T-helper 2 cell treated with Interferon-gamma antibody and Interleukin-4, amounts not matched to agents 5 μg/mL and 100 μg/mL, for 36 hours (primary cell): ENCODE measurements at places on chromosomes 16 and 17.

DNA sequence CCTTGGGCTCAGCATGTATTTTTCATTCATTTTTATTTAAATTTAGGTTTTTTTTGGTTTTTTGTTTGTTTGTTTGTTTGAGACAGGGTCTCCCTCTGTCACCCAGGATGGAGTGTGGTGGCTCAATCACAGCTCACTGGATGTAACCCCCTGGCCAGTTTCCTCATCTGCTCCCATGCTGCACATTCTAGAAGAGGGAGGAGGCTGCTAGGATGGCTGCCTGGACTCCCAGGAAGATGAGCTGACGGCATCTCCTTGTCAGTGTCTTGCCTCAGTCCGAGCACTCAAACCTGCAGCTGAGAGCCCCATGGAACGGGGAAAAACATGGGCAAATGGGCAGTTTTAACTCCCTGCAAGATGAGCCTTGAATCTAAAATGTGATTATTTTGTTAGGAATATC is 7.5 kb downstream of the MEAK7 start:
- no peaks in the 10 kb centered on the region for H3K27me3 ChIP-seq
- H3K36me3 ChIP-seq, result peaks cover 66% of the 10 kb centered on the region
- DNase-seq, result no peak
- H3K27ac ChIP-seq, result no peak overlapping the region
- peaks cover 2% of the 10 kb centered on the region for H3K4me1 ChIP-seq
- no peak overlapping the region for H3K4me3 ChIP-seq

DNA sequence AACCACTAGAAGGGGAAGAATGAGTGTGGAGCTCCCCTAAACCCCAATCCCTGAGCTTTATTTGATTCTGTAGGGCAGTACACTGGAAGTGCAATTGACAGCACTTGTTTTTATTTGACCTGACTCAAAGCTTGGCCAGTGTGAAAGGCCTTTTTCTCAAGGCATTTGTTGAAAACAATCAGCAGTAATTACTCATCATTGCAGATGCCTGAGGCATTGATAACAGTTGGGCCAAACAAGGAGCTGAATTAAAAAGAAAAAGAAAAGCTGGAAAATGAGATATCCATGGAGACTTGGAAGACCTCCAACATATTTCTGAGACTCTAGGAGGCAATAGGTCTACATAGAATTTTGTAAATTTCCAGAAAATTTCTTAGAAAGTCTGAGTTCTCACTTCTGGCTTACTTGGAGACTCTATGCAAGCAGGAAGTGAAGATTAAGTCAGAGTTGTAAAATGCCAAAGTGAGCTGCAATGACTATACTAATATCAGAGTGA is 200.8 kb upstream of the KCNJ16 start:
- H3K27me3 ChIP-seq, result no peaks in the 10 kb centered on the region
- no peak overlapping the region for H3K4me3 ChIP-seq
- no peak for DNase-seq

DNA sequence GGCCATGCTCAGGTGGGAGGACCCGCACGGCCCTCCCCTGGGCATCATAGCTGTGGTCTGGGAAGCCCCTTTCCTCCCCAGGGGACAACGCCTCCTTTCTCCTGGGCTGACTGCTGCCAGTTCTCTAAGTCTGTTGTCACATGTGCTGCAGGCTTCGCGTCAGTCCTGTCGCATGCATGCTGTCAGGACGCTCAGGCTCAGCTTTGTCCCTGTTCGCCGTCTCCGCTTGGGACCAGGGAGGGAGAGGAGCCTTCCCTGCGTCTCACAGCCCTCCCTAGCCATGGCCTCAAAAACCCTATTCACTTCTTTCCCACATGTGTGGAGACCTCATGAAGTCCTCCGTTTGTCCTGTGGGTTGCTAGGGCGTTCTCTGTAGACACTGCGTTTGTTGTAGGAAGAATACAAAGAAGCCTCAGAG is 21.4 kb downstream of the LDHD start:
- no peaks in the 10 kb centered on the region for H3K27me3 ChIP-seq
- no peak for DNase-seq
- H3K27ac ChIP-seq, result no peak overlapping the region
- H3K4me1 ChIP-seq, result peaks cover 32% of the 10 kb centered on the region

GRCh38 chr16:56190677-56191155 is 573 bp upstream of the GNAO1 start:
- H3K4me3 ChIP-seq, result peak overlapping the region; percentile 53
- no peaks in the 10 kb centered on the region for H3K36me3 ChIP-seq
- no peak for DNase-seq
- peaks cover 81% of the 10 kb centered on the region for H3K27me3 ChIP-seq

DNA sequence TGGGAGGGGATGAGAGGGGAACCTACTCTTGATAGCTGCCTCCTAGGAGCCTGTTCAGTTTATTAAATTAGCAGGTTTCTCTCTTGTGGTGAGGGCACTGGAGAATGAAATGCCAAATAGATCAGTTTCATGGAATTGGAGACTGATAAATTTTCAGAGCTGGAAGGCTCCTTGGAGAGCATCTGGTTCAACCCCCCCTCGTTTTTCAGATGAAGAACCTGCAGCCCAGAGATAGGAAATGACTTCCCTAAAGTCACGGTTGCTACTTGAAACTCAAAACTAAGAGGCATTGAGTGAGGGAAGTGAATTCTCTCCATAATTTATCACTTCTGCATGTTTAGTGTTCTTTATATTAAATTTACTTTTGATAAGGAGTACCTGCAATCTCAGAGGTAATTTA is 366.0 kb upstream of the CCL2 start:
- no peaks in the 10 kb centered on the region for H3K4me1 ChIP-seq
- no peak overlapping the region for H3K27ac ChIP-seq
- no peak for DNase-seq
- no peaks in the 10 kb centered on the region for H3K36me3 ChIP-seq
- H3K27me3 ChIP-seq, result peaks cover 8% of the 10 kb centered on the region

DNA sequence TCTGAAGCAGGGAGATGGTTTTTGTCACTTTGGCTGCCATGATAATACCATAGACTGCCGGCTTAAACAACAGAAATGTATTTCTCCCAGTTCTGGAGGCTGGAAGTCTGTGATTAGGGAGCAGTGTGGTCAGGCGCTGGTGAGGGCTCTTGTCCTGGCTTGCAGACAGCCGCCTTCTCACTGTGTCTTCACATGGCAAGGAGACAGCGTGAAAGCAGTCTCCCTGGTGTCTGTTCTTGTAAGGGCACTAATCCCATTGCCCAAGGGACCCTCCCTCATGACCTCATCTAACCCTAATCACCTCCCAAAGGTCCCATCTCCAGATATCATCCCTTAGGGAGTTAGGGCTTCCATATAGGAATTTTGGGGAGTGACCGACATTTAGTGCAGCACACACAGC is 167.0 kb downstream of the ENGASE start:
- no peak for DNase-seq
- no peaks in the 10 kb centered on the region for H3K27me3 ChIP-seq
- no peaks in the 10 kb centered on the region for H3K36me3 ChIP-seq
- H3K4me3 ChIP-seq, result no peak overlapping the region
- H3K27ac ChIP-seq, result no peak overlapping the region

GRCh38 chr16:3461151-3461550 is 17.7 kb downstream of the NAA60 start:
- peak overlapping the region; percentile 28 for H3K27ac ChIP-seq
- H3K4me1 ChIP-seq, result peaks cover 41% of the 10 kb centered on the region
- no peak for DNase-seq
- H3K36me3 ChIP-seq, result peaks cover 9% of the 10 kb centered on the region
- H3K27me3 ChIP-seq, result no peaks in the 10 kb centered on the region
- H3K4me3 ChIP-seq, result peak overlapping the region; percentile 51

- peaks cover 38% of the 10 kb centered on the region for H3K36me3 ChIP-seq
- no peak overlapping the region for H3K4me3 ChIP-seq
- H3K4me1 ChIP-seq, result peaks cover 13% of the 10 kb centered on the region
- DNase-seq, result no peak
- no peak overlapping the region for H3K27ac ChIP-seq
- no peaks in the 10 kb centered on the region for H3K27me3 ChIP-seq
Observed at GRCh38 chr17:40350689-40351358, 13.7 kb downstream of the GJD3 start.

- H3K4me3 ChIP-seq, result no peak overlapping the region
- H3K27me3 ChIP-seq, result no peaks in the 10 kb centered on the region
- no peaks in the 10 kb centered on the region for H3K4me1 ChIP-seq
- no peak overlapping the region for H3K27ac ChIP-seq
- no peak for DNase-seq
- H3K36me3 ChIP-seq, result peaks cover 4% of the 10 kb centered on the region
Observed at GRCh38 chr16:58012481-58012880, 11.3 kb downstream of the USB1 start.

GRCh38 chr16:50717494-50717893 is 24.1 kb downstream of the NOD2 start:
- H3K27me3 ChIP-seq, result no peaks in the 10 kb centered on the region
- DNase-seq, result no peak
- H3K4me3 ChIP-seq, result no peak overlapping the region
- peaks cover 14% of the 10 kb centered on the region for H3K36me3 ChIP-seq
- H3K27ac ChIP-seq, result no peak overlapping the region

- H3K36me3 ChIP-seq, result peaks cover 7% of the 10 kb centered on the region
- H3K4me1 ChIP-seq, result peaks cover 45% of the 10 kb centered on the region
- DNase-seq, result peak; percentile 41
- H3K27me3 ChIP-seq, result no peaks in the 10 kb centered on the region
- peak overlapping the region; percentile 43 for H3K4me3 ChIP-seq
Observed at GRCh38 chr16:84724606-84725309, 25.0 kb downstream of the USP10 start.

- no peak overlapping the region for H3K27ac ChIP-seq
- H3K4me3 ChIP-seq, result no peak overlapping the region
- no peak for DNase-seq
- H3K4me1 ChIP-seq, result no peaks in the 10 kb centered on the region
Observed at GRCh38 chr17:47955497-47956461, 1.9 kb downstream of the PRR15L start.

- no peaks in the 10 kb centered on the region for H3K4me1 ChIP-seq
Observed at GRCh38 chr17:31417051-31417792, 25.7 kb downstream of the RAB11FIP4 start.

- H3K4me3 ChIP-seq, result no peak overlapping the region
- peaks cover 45% of the 10 kb centered on the region for H3K27me3 ChIP-seq
- no peaks in the 10 kb centered on the region for H3K36me3 ChIP-seq
- no peaks in the 10 kb centered on the region for H3K4me1 ChIP-seq
Observed at GRCh38 chr17:34349751-34350150, 6.5 kb upstream of the CCL13 start.

DNA sequence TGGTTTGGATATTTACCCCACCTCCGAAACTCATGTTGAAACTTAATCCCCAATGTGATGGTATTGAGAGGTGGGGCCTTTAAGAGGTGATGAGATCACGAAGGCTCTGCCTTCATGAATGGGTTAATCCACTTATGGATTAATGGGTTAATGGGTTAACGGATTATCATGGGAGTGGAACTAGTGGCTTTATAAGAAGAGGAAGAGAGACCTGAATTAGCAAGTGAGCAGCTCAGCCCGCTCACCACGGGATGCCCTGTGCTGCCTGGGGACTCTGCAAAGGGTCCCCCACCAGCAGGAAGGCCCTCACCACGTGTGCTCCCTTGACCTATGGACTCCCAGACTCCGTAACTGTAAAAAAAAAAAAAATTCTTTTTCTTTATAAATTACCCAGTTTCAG is 16.5 kb upstream of the GPRC5B start:
- peaks cover 3% of the 10 kb centered on the region for H3K27me3 ChIP-seq
- H3K4me3 ChIP-seq, result no peak overlapping the region
- DNase-seq, result no peak

GRCh38 chr17:76820039-76820438 is 48.2 kb upstream of the MGAT5B start:
- no peak for DNase-seq
- H3K36me3 ChIP-seq, result no peaks in the 10 kb centered on the region
- peaks cover 9% of the 10 kb centered on the region for H3K4me1 ChIP-seq
- H3K27ac ChIP-seq, result no peak overlapping the region
- H3K4me3 ChIP-seq, result no peak overlapping the region

DNA sequence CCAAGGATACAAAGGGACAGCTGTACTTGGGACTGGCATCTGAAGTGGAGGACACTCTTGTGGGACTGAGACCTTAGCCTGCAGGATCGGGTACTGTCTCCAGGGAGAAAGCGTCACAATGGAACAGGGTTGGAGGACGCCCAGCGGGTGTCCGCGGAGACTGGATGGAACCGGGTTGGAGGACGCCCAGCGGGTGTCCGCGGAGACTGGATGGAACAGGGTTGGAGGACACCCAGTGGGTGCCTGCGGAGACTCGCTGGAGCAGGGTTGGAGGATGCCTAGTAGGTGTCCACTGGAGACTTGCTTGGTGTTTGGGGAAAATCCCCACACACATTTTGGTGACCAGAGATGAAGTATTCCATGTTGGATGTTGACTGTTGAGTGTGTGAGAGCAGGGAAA is at the start of gene MYADML2:
MYADML2 (minus strand) TSS at position 45 of the 400 bp plus-strand sequence. CDS start 5,492 bp downstream, outside the sequence.
- H3K27me3 ChIP-seq, result peaks cover 17% of the 10 kb centered on the region
- no peak within 1 kb of the TSS for H3K27ac ChIP-seq
- H3K36me3 ChIP-seq, result no peaks in the 10 kb centered on the region
- peaks cover 2% of the 10 kb centered on the region for H3K4me1 ChIP-seq
- no peak within 1 kb of the TSS for H3K4me3 ChIP-seq

- H3K27ac ChIP-seq, result no peak overlapping the region
- H3K36me3 ChIP-seq, result no peaks in the 10 kb centered on the region
- H3K4me1 ChIP-seq, result peaks cover 6% of the 10 kb centered on the region
- peaks cover 61% of the 10 kb centered on the region for H3K27me3 ChIP-seq
Observed at GRCh38 chr17:50630524-50631194, 4.0 kb upstream of the ABCC3 start.

DNA sequence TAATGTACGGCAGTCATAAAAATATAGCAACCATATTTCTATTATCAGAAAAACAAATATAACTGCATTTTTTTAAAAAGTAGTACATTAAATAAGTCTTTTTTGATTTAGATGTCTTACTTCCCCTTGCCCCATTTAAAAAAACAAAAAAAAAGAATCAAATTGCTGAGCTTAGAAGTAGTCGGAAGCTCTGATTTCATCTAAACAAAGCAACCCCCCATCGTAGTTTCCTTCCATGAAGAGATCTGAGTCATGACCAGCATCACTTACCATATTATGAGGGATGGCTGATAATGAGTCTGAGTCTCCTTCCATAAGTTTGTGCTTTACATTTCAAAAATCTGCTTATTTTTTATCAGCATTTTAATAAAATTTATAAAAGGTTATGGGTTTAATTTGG is 86.2 kb downstream of the ITFG1 start:
- no peak overlapping the region for H3K4me3 ChIP-seq
- peaks cover 3% of the 10 kb centered on the region for H3K4me1 ChIP-seq
- H3K27me3 ChIP-seq, result no peaks in the 10 kb centered on the region

DNA sequence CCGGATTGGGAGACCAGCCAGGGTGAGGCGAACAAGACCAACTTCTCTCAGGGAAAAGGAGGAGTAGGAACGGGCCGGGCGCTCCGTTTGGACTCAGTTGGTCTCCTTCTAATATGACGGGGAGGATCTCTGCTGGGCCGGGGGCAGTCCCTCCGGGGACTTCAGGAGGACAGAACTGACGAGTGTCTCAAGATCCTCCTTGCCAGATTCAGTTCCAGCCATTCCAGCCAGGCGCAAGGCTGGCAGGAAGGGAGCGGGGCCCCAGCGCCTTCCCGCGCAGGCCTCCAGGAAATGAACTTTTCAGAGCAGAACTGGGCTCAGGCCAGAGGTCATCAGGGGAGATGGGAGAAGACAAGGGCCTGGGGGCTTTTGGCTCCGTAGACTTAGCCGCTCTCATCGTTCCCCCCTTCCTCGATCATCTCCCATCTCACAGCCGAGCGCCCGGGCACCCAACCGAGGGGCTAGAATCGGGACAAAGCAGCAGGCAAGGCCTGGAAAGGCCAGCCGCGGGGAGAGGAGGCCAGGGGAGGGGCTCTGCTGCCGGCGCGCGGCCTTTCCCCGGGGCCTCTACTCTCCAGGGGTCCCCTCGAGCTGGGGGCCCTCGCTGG is 1.6 kb downstream of the ZNF423 start:
- peaks cover 3% of the 10 kb centered on the region for H3K4me1 ChIP-seq
- no peaks in the 10 kb centered on the region for H3K36me3 ChIP-seq
- DNase-seq, result no peak
- no peak overlapping the region for H3K27ac ChIP-seq
